ENCODE measurements at places on chromosomes 5 and 9.

GRCh38 chr5:146785065-146785464 lies 93.5 kb downstream of the PPP2R2B start:
- no peak for DNase-seq

DNA sequence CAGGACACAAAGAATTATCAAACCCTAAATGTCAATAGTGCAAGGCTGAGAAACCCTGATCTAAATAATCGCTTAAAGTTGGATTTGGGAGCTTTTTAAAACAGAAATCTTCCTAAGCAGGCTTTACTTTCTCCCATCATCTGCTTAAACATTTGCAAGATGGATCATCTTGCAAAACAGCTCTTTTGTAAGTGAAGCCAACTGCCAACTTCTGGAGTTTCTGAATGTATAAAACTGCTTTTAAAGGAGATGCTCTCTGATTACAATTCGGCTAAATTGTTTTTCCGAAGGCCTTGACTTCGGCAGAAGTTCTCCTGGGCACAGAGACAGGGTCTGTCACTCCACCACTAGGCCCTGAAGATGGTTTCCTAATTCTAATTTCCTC lies 1.3 kb downstream of the PTPN3 start:
- DNase-seq = no peak

- no peak for DNase-seq
These were observed 574.5 kb upstream of the ARRDC3 start for GRCh38 chr5:91957666-91958065.

GRCh38 chr9:76292658-76293057 lies 101.6 kb downstream of the RFK start:
- no peak for DNase-seq

Data from AG04450 (cell line).